ENCODE measurements at places on chromosomes 11 and 22.

- DNase-seq: no peak
These were observed 378.3 kb downstream of the INSC start for GRCh38 chr11:15493066-15493465.

- no peak for DNase-seq
These were observed 4.0 kb downstream of the PHOX2A start for GRCh38 chr11:72239849-72240460.

GRCh38 chr11:87966694-87967093, 208.5 kb downstream of the RAB38 start:
- DNase-seq: no peak

DNA sequence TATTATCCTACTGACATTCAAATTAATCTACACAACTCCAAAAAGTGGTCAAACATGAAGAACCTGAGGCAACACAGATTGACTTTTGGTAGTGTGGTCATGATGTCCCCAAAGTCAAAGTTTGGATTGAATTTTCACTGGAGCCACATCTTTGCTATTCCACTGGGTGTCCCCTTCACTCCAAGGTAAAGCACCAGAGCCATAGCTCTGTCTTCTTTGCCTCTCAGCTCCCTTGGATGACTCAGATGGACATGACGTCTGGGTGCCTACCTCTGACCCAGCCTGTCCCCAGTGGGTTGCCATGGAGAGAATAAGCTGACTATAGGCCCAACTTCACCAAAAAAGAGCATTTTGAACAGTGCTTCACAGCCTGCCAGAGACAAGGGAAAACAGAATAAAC, 57.4 kb upstream of the ARHGAP42 start:
- DNase-seq: no peak

- no peak for DNase-seq
These were observed 11.3 kb downstream of the MYO18B start for GRCh38 chr22:25753252-25753651.

- no peak for DNase-seq
These were observed 12.8 kb upstream of the OSBPL5 start for GRCh38 chr11:3177931-3178330.

DNA sequence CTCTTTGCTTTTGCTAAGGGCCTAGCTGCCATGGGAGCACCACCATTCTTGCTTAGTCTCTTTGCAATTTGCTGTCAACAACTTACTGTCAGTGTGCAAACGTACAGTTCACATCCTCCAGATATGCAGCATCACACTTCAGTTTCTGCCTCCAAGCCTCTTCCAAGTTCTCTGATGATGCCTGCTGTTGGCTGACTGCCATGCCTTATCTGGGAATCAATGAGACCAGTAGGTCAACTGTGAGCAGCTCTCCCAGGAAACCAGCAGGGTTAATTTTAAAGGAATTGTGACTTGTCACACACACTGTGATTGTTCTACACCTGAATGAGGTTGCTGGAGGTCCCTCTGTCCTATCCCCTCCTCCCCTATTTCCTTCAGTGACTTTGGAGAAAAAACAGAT, 56.0 kb downstream of the COPB1 start:
- no peak for DNase-seq

- DNase-seq: peak; percentile 21
These were observed 75.9 kb upstream of the PRR5 start for GRCh38 chr22:44625981-44626687.

DNA sequence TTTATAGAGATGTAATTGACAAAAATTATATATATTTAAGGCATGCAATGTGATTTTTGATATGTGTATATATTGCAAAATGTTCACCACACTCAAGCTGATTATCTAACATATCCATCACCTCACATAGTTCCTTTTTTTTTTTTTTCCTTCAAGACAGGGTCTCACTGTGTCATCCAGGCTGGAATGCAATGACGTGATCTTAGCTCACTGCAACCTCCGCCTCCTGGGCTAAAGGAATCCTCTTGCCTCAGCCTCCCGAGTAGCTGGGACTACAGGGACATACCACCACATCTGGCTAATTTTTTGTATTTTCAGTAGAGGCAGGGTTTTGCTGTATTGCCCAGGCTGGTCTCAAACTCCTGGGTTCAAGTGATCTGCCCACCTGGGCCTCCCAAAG, 65.1 kb upstream of the SLC35C1 start:
- no peak for DNase-seq

GRCh38 chr22:39182478-39183030, 30.1 kb upstream of the CBX7 start:
- no peak for DNase-seq

DNA sequence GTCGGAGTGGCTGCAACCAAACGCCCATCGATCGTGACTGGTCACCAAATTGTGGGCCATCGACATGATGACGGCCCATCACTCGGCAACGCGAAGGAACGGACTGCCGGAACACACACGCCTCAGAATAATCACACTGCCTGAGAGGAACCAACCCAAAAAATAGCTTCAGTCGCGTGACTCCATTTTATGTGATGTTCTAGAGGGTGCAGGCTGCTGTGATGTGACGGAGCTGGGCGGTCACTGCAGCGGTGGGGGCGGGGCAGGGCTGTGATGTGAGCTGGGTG, 174.6 kb downstream of the CTTN start:
- no peak for DNase-seq

GRCh38 chr11:130070109-130070845, 583 bp downstream of the APLP2 start:
- DNase-seq: no peak

- DNase-seq: peak; percentile 9
These were observed 16.3 kb downstream of the APOL5 start for GRCh38 chr22:35733791-35734516.

GRCh38 chr11:118009864-118010737, 23.9 kb downstream of the IL10RA start:
- no peak for DNase-seq

DNA sequence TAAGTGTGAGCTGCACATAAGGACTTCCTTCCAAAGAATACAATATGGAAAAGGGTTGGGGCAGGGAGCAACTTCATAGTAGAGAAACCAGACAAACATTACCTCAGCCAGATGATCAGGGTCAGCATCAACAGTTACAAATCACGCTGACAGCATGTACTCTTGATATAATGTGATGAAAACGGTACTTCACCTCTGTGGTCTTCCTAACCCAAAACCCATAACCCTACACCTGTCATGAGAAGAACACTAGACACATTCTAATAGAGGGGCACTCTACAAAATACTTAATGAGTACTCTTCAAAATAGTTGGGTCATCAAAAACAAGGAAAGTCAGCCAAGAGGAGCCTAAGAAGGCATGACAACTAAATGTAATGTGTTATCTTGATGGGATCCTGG, 43.9 kb downstream of the RRAS2 start:
- no peak for DNase-seq
